Activated CD4-positive, alpha-beta T cell treated with anti-CD3 and anti-CD28 coated beads for 1 hour (primary cell): ENCODE measurements at places on chromosomes 1 and 21.

DNA sequence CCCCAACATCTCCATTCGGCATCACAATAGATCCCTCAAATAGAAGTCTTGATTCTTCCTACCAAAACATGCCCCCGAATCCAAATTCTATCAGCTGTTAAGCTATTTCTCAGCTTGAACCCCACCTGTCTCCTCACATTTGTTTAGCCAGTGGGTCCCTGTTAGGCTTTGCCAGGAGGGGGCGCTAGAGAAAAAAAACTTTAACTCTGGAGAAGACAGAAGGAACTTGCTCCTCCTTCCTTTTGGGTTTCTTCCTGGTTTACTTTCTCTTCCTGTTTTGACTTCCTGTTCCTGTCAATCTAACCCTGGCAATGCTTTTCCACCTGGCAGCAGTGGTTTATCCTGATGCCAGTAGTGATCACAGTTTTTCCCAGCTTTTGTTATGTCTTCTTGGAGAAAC lies 95.6 kb upstream of the KCNK1 start:
- DNase-seq, result no peak

- DNase-seq, result no peak
These were observed 268.3 kb downstream of the ASTN1 start for GRCh38 chr1:176896216-176896615.

DNA sequence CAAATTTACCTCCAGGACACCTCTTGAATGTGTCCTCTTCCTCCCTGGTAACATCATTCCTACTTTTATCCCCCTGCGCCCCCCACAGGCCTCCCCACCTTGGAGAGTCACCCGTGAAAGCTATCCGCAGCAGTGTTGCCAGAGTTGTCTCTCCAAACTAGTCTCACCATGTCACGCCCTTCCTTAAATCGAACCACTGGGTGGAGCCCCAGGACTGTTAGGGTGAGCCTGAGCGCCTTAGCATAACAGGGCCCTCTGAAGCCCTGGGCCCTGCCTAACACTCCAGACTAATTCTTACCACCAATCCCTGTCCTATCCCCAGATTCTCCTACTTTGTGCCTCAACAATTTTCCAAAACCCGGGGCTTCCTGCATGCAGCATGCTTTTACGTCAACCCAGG lies 35.0 kb downstream of the HSD3B2 start:
- DNase-seq, result no peak

- peak; percentile 55 for DNase-seq
These were observed 39.8 kb upstream of the ZC3H12A start for GRCh38 chr1:37434292-37435225.

DNA sequence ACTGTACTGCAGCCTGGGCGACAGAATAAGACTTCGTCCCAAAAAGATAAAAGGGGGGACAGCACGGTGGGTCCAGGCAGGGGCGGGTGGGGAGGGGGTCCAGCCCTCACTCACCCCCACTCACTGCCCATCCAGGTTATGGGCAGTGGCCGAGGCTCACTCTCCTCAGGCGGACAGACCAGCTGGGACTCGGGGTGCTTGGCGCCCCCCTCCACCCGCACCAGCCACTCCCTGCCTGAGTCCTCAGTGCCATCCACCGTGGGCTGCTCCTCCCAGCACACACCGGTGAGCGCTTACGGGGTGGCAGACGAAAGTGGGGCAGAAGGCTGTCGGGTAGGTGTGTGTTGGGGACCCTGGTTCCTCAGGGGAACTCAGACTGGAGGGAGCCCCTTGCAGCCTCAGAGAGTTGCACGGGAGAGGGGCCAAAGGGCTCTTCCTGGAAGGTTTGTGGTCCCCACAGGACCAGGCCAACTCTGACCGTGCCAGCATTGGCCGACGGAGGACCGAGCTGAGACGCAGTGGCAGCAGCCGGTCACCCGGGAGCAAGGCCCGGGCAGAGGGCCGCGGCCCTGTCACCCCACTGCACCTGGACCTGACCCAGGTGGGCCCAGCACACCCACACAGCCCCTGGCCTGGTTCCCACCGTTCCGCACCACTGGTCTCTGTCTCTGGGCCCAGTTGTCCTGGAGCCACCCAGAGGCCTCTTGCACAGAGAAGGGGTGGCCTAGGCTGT lies 6.6 kb downstream of the PLEKHN1 start:
- DNase-seq, result no peak

DNA sequence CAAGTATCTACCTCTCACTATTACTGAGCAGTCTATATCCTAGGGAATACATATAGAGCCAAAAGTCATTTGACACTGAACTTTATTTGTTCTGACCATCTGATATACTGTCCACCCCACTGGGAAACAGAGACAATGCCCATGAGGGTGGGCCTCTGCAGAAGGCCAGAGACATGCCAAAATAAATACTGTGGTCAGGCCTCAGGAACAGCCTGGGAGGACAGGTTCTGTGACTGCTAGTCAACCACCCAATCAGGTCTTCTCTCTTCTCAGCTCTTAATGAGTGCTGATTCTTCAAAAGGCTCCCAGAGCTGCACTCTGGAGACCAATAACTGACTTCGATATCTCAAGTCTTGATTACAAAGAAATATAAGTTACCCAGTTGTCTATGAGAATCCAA lies 5.5 kb upstream of the ANKRD35 start:
- DNase-seq, result no peak

DNA sequence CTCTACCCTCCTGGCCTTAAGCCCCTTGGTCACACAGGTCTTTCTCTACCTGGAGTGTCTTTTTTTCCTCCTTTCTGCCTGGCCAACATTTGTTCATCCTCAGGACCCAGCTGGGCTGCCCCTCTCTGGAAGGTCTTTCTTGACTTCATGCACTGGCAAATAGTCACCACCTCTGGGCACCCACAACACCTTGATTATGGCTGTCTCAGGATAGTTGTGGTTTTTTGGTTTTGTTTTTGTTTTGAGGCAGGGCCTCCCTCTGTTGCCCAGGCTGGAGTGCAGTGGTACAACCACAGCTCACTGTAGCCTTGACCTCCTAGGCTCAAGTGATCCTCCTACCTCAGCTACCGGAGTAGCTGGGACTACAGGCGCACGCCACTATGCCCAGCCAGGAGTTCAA lies 10.8 kb downstream of the RPS6KA1 start:
- DNase-seq, result no peak

GRCh38 chr21:39020751-39021477 lies 162.3 kb downstream of the PSMG1 start:
- DNase-seq, result no peak
